ENCODE measurements at places on chromosomes 12 and 14.

- DNase-seq: no peak
These were observed 481.6 kb downstream of the PCNX1 start for GRCh38 chr14:71388862-71389261.

DNA sequence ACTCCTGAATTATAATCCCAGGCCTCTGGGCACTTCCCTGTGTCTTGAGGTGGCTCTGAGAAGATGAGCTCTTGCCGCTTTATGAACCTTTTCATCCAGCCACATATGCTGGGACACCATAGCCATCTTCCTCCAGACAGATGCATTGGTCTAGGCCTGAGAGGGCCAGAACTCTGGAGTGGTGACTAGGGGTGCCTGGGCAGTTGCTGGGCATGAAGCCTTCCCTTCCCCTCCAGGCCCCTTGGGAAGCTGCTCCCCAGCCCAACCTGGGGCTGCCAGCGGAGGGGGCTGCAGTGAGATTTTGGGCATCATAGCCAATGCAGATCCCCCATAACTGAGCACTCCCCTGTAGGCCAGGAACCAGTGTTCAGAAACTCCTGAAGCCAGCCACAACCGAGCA is 135.2 kb downstream of the GCH1 start:
- DNase-seq: no peak

- no peak for DNase-seq
These were observed 1133.3 kb downstream of the BCL11B start for GRCh38 chr14:98138666-98139065.

DNA sequence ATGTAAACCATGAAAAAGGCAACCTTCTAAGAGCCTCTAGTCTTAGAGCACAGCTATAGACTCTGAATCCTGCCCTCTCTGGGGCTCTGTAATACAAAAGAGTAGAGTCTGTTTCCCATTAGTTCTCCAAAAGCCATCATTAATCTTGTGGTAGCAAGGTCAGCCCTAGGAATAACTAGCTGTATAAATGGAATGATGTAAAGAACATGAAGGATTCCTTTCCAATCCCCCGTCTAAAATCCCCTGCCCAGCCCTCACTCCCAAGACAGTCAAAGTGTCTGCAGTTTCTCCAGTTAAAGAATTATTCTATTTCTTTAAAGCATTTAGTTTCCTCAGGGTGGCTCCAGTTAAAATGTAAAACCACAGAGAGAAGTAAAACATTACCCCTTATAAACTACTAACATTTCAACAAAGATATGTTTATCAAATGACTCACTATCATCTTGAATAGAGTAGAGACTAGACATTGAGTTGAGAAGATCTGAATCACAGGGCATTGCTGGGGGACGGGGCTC is 104.2 kb downstream of the ST8SIA1 start:
- DNase-seq: peak; percentile 88

DNA sequence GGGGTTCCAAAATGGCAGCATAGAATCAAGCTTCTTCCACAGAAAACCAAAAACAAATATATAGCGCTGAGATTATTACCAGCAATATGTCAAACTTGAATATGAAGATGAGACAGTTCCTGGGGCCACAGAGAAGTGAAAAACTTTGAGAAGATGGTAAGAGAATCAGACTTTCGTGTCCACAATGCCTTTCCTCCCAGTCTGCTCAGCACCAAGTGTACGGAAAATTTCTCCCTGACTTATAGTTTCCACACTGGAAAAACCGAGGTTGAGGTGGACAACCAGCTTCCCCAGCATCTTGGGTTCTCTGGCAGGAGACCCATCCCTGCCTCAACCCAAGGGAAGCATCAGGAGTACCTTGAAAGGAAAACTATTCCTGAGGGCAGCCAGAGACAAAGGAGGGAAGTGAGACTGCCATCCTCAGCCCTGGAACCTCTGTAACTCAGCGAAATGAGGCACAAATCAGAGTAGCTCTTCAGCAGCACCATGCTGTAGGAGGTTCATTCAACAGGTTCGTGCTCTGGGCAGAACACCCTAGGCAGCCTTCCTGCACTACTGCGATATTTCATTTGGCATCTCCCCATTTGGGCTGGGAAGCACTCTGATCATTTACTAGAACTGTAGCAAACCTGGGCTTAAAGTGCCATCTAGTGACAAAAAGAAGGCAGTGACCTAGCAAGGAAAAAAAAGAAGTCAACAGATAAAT is 52.4 kb upstream of the CAPRIN2 start:
- peak; percentile 61 for DNase-seq

DNA sequence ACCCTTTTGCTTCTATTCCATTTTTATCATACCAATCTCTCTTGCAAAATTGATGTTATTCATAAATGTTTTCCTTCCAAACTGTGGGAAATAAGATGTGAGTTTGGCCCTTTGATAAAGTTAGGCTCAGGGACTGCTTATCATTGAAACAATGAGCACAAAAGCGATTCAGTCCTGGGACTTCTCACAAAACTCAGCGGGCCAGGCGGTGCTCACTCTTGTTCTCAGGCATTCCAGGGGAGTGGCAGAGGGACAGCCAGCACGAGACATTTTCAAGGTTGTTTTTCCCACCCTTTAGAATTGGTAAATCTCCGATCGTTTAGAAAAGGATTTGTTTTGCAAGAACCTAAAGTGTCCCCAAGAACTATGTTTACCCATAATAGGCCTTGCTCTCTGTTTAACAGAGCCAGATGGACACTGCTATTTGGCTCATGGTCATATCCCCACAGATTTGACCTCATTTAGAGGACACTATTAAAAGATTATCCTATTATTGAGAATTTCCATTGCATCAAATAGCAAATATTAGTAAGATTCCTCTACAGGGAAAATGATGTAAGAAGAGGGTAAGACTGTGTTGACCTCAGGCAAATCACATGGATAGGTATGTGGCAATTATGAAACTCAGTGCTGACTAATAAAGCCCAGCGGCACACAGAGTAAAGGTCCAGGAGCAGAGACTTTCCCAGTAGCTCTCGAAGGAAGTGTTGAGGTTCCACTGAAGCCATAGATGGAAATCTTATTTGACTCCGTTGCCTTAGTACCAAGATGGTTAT is 102.7 kb upstream of the USP44 start:
- DNase-seq: no peak

DNA sequence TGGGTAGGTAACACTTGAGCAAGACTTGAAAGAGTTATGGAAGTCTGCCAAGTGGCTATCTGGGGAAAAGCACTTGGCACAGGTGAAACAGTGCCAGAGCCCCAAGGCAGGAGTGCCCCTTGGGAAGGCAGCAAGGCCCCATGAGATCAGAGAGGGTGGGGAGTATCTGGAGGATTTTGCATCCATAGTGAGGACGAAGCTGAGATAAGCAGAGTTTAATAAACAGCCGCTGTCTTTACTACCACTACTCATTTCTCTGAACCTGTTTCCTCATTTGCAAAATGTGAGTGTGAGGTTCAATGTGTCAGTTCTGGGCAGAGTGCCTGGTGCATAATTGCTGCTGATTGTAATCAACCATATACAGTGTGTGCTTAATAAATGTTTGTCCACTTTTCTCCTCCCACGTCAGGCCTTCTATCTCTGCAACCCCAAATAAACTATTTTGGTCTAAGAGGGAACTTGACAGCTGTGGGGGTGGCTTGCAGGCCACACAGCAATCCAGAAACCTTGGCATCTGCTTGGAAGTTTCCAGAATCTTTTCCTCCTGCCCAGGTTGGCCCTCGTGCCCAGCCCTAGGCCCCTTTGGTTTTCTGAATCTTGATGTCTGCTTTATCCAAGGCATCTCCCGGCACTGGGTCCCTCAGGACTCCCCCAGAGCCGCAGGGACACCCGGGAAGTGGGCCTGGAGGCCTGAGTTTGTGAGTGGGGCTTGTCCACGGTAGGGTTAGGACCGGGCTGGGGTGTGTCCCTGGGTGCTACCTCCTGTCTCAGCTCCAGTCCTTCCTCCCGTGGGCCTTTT is 4.5 kb downstream of the ABCB9 start:
- DNase-seq: no peak

Data from fibroblast of skin of left quadriceps (primary cell).